ENCODE measurements at places on chromosomes 6 and 20. TPM values are rescaled to one million over a fixed set of nuclear protein-coding genes. Genes with fewer than 3 reads are reported as not detected.

Gene SLC2A10
- total RNA-seq: 12.5 TPM

Gene ESR1
- total RNA-seq: not detected

Gene LRRC73
- total RNA-seq: not detected

Gene PRDM13
- total RNA-seq: not detected

Gene GABRR1
- not detected for total RNA-seq

Gene CCN5
- not detected for total RNA-seq

Gene MRAP2
- not detected for total RNA-seq

Gene SLC22A23
- total RNA-seq: 0.87 TPM

Gene ZNF391
- total RNA-seq: 1.2 TPM

Gene SLC17A1
- total RNA-seq: not detected

Gene DOK5
- total RNA-seq: 1.9 TPM

Gene LAMP5
- total RNA-seq: 0.51 TPM

Gene UBE3D
- 8.2 TPM for total RNA-seq

Gene MPC1
- 21.2 TPM for total RNA-seq

Gene NEURL2
- 6.9 TPM for total RNA-seq

Gene PRRT1
- total RNA-seq: not detected

Gene IL17A
- total RNA-seq: not detected

Gene EEF1A2
- 20.0 TPM for total RNA-seq

Gene ATG5
- total RNA-seq: 25.5 TPM

Gene UBD
- 4.3 TPM for total RNA-seq

Gene THBS2
- 2.5 TPM for total RNA-seq

Gene MMP24
- total RNA-seq: 8.2 TPM

Gene SERPINB1
- 32.4 TPM for total RNA-seq

Gene CITED2
- 56.1 TPM for total RNA-seq

Gene VNN1
- under 0.01 TPM for total RNA-seq

Gene RBPJL
- not detected for total RNA-seq

Gene ZNF165
- 4.3 TPM for total RNA-seq

Gene CRIP3
- not detected for total RNA-seq

Gene APOM
- 0.81 TPM for total RNA-seq

Gene SLC17A2
- not detected for total RNA-seq

Gene WFDC5
- not detected for total RNA-seq

Gene SCGN
- not detected for total RNA-seq

Gene MRPL14
- 167 TPM for total RNA-seq

Gene TFEB
- total RNA-seq: 3.3 TPM

Gene DNAH8
- total RNA-seq: not detected

Gene SIRPB2
- not detected for total RNA-seq

Gene TSHZ2
- total RNA-seq: 0.06 TPM

Gene SDC4
- 239 TPM for total RNA-seq

Gene CD93
- 0.07 TPM for total RNA-seq

Gene AVP
- not detected for total RNA-seq

Gene CLPSL2
- not detected for total RNA-seq

Gene SAPCD1
- 4.4 TPM for total RNA-seq

Gene BPIFB2
- not detected for total RNA-seq

Gene MOXD1
- 28.5 TPM for total RNA-seq

Gene MCM9
- 15.5 TPM for total RNA-seq

Gene SLC35D3
- not detected for total RNA-seq

Gene PTCRA
- total RNA-seq: not detected

Gene PHACTR1
- total RNA-seq: 0.98 TPM

Gene NHLRC1
- total RNA-seq: 0.40 TPM

Gene TRMT6
- total RNA-seq: 21.6 TPM

Gene KCNK16
- not detected for total RNA-seq

Gene MEP1A
- total RNA-seq: not detected

Gene MUC22
- total RNA-seq: 0.06 TPM

Gene CRYBG1
- total RNA-seq: 10.3 TPM

Gene ADGB
- not detected for total RNA-seq

Gene LY6G6C
- not detected for total RNA-seq

Gene TXLNB
- not detected for total RNA-seq
